ENCODE measurements at places on chromosomes 13 and 19.

DNA sequence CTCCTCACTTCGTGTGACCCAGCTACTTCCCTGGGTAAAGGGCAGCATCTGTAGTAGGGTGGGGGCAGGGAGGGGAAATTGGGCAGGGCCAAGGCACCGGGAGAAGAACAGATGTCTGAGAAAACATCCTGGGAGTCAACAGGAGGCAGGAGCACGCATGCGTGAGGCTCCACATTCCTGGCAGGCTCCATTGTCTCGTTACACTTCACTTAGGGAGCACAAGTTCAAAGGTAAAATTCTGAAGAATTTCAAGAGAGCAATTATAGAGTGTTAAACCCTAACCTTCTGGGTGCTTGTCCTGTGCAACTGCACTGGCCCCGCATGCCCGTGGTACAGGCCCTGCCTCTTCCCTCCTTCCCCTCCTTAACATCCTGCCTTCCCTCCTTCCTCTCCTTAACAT, 79.6 kb upstream of the POMP start:
- DNase-seq = no peak

DNA sequence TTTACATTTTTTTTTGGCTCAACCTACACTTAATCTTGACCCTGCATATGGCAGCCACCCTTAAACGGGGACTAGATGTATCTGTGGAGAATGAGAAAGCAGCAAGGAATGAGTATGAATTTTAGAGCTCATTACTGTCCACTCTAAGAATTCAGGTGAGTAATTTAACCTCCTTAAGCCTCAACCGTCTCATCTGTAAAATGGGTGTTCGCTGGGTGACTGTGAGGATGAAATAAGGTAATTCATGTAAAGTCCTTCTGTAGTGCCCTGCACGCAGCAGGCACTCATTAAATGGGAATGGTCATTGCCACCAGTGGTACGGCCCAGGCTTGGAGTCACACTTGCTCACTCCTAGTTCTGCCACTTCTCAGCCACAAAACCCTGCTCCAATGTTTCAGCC, 135.3 kb downstream of the CACNA1A start:
- no peak for DNase-seq

- DNase-seq = no peak
These were observed 3.9 kb downstream of the CIC start for GRCh38 chr19:42272989-42273406.

DNA sequence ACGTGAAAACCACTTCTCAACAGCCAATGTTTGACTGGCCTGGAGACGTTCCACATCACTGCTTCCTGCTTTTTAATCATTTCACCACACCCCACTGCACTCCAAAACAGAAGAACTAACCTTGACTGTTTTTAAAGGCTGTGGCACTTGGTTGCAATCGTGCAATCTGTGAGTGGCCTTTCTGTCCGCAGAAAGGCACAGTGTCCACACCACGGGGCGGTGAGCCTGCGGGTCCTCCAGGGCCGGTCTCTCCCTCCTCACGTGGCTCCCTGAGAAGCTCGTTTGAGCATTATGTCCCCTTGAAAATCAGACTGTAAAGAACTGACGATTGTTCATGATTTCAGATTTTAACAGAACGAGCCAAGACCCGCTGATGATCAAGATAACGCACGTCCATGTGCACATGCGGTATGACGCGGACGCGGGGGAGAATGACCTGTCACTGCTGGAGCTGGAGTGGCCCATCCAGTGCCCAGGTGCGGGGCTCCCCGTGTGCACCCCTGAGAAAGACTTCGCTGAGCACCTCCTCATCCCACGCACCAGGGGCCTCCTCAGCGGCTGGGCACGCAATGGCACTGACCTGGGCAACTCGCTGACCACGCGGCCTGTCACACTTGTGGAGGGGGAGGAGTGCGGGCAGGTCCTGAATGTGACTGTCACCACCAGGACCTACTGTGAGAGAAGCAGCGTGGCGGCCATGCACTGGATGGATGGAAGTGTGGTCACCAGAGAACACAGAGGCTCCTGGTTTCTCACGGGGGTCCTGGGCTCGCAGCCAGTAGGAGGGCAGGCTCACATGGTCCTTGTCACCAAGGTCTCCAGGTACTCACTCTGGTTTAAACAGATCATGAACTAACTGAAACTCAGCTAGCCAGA, 13.0 kb downstream of the PROZ start:
- DNase-seq = no peak

DNA sequence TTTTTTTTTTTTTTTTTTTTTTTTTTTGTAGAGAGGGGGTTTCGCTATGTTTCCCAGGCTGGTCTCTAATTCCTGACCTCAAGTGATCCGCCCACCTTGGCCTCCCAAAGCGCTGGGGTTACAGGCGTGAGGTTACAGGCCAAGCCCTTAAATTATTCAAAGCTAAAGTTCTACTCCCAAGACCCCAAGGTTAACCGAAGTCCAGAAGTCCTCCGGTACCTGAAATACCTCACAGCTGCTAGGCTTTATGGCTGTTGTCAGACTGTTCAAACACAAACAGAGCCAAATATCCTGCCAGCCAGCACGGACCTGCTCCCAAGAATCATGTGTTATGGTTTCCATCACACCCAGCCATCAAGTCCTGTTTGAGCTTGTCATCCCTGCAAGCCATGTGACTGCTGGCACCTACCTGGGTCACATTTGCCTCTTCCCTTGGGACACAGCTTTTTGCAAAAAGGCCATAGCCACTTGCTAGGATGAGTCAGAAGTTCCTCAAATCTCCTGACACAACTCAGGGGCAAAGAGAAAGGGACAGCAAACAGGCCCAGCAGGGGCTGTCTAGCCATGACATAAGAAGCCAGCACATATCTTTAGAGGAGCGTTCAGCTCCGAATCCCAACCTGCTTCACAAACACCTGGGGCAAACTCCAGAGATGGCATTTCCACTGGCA, 129.9 kb downstream of the FOXO1 start:
- DNase-seq = no peak

DNA sequence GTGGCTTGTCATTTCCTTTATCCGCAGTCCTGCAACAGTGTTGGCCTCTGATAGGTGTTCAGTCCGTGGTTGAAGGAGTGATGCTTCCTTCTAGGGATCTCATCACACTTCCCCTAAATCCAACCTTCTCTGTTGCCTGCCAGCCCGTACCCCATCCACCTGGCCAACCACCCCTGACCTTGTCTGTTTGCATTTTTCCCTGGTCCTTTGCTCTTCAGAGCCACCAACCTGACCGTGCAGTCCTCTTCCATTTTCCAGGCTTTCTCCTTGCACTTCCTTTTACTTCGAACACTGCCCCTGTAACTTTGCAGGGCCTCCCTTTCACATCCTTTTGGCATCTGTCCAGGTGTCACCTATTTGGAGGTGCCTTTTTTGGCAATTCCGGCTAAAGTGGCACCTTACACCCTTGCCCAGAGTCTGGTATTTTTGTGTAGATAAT, 696 bp downstream of the ZNF460 start:
- no peak for DNase-seq

DNA sequence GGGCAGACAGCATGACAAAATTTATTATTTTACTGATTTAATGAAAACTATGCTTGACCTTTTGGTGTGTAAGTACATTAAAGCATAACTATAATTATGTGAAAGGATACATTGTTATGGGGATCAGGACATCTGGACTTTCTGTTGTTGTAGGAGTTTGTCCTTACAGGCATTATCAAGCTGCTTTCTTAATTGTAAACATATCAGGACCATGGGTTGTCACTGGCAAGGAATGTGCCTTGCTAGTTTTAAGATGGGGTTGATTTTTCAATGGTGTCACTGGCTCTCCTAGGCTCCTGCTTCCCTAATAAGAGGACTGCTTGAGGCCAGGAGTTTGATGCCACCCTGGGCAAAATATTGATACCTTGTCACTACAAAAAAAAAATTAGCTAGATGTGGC, 32.6 kb downstream of the KBTBD6 start:
- DNase-seq = no peak

GRCh38 chr13:84925443-84925842, 873.8 kb downstream of the SLITRK6 start:
- DNase-seq = no peak

DNA sequence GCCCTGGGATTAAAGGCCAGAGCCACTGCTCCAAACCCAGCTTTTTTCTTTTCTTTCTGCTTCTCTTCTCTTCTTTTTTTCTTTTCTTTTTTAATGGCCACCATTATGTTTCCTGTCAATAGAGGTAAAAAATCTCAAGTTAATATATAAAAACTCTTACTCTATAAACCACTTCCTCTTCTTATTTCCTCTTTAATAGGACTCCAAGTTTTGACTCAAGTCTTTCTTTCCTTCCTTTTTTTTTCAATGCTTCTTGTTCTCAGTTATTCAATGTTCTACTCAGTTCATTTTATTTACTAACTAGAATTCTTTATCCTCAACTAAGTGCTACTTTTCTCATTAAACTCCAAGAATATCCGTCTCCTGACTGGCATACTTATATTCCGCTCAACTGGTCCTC, 27.1 kb upstream of the MYCBP2 start:
- DNase-seq = no peak

- DNase-seq = no peak
These were observed 76.0 kb downstream of the ELF1 start for GRCh38 chr13:40943073-40943472.

DNA sequence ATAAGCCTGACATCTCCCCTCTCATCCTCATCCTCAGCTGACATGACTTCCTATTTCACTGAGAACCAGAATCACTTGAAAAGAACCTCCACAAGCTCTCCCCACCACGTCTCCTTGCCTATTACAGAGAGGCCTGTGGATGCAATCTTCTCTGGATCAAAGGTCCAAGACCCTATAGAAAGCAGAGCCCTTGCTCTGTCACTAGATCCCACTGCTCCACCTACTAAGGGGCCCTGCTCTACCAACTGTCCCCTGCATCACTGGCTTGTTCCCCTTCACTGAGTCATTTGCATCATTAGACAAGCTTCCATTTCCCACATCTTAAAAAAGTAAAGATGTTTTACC, 40.8 kb downstream of the RCBTB2 start:
- DNase-seq = no peak

DNA sequence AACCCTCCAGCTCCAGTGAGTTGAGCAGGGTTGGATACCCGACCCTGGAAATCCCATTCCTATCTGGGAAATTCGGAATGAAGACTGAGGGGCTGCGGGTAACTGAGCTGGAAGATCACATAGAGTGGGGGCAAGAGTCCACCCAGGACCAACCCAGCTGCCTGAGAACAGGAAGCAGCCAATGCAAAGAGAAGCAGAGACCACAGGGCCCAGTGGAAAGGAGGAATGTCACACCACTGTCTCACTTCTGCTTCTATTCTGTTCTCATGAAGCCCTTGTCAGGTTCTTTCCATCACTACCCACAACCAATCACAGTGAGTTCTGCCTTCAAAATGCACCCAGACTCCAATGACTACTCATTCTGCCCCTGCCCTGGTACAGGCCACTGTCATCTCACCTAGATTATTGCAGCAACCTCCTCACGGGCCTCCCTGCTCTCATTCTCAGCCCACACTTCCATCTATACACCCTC, 15.3 kb downstream of the DYRK1B start:
- no peak for DNase-seq

- no peak for DNase-seq
These were observed 36.8 kb downstream of the ACSBG2 start for GRCh38 chr19:6172074-6172863.

DNA sequence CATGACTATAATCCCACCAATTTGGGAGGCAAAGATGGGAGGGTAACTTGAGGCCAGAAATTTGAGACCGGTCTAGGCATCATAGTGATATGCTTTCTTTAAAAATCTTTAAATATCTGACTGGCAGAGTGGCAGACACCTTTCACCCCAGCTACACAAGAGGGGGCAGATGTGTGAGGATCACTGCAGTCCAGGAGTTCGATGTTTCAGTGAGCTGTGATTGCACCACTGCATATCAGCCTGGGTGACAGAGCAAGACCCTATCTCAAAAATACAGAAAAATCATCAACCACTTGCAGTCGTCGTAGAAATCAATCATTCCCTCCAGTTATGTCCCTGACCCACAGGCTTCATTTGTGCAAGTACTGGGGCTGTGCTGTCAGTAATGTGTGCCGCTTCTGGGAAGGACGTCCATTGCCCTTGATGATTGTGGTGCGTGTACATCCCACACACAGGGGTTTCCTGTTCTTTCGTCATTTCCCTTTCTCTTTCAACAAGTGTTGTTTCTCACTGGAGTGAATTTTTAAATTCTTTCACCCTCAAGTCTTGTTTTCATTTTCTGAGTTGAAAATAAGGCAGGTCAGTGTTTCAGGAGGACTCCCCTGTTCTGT, 1.4 kb downstream of the LGALS14 start:
- no peak for DNase-seq

DNA sequence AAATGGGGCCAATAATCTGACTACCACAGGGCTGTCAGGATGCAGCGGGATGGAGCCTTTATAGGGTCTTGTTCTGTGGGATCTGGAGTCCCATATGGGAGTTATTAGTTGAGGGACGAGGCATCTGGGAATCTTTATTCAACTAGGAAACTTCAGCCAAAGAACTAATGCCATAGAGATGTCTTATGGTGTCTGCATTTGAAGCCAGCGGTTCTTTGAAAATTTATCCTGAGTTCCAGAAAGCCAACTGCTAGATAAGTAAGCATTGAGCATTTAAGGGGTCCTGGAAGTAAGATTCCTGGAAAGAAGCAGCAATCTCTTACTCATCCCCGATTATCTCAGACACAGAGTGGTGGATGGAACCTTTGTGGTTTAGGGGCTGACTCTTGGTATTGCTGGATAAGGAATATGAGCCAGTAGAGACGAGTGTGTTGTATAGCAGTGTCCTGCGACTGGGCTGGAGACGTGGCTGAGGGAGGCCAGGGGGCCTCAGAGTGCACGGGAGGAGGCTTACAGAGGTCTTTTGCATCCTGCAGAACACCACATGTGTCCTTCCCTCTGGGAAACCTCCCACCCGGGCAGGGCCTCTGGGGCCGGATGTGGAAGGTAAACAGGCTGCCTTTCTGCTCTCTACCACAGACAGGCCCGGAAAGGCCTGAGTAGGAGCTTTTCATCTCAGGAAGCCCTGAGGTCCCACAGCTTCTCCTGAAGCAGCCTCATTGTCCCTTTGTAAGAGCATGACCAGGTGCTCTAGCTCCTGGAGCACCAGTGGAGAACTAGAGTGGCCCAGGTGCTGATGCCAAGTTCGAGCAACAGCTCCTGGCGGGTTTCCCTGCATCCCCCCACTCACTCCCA, 28.8 kb downstream of the ACTN4 start:
- DNase-seq = no peak

GRCh38 chr13:22536851-22537250, 643.9 kb upstream of the SGCG start:
- DNase-seq = no peak

- DNase-seq = no peak
These were observed 17.1 kb upstream of the CLC start for GRCh38 chr19:39754971-39755370.

DNA sequence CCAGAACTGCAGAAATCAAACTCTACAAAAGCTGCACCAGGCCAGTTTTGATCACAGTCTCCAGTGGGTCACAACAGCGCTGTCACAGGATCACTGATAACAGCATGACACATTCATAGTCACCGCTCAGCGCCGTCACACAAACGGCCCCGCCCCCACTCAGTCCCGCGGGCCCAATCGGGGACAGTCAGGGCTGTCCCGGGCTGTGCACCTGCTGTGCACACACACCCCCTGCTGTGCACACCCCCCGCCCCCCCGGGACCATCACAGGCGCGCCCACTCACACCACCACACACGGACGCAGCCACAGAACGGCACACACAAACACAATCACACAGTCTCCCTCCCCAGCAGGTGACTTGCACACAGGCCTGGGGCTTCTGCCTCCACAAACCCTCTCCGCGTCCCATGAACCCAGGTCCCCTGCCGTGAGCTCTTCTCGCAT, 435 bp upstream of the ZNF382 start:
- peak; percentile 11 for DNase-seq

All from amniotic stem cell (primary cell).